CD14-positive monocyte (primary cell): ENCODE measurements at places on chromosomes 4 and X.

DNA sequence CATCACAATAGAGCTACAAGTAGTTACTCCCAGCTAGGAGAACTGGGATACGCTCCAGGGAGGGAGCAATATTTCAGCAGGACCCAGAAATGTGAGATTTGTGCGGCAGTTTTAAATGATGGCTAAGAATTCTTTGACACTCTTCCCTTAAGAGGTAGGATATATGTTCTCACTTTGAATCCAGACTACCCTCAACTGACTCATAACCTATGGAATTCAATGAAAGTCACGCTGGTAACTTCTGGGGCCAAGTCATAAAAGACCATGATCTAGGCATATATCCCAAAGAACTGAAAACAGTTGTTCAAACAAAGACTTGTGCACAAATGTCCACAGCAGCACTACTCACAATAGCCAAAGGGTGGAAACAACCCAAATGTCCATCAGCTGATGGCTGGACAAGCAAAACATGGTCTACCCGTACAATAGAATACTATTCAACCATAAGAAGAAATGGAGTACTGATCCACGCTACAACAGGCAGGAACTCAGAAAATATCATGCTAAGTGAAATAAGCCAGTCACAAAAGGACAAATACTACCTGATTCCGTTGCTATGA lies 10.5 kb downstream of the CD99L2 start:
- no peak for DNase-seq

GRCh38 chr4:169098969-169099690 lies 89.1 kb upstream of the CBR4 start:
- peak; percentile 9 for DNase-seq

- no peak for DNase-seq
These were observed 25.4 kb upstream of the NMU start for GRCh38 chr4:55661398-55662056.

GRCh38 chr4:82785611-82786400 lies 12.8 kb downstream of the SCD5 start:
- DNase-seq: peak; percentile 17

- no peak for DNase-seq
These were observed 68.1 kb downstream of the FAM53A start for GRCh38 chr4:1615786-1616556.

- DNase-seq: no peak
These were observed 398.2 kb downstream of the MID1IP1 start for GRCh38 chrX:39199429-39199828.

DNA sequence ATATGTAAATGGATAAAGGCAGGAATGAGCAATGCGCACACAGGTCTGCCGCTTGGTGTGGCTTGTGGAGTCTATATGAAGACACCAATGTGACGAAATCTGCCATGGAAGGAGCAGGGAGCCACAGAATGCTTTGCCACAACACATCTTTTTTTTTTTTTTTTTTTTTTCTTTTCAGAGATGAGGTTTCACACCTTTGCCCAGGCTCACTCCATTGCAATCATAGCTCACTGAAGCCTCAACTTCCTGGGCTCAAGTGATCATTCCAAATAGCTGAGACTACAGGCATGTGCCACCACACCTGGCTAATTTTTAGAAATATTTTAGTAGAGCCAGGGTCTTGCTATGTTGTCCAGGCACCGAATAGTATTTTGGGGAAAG lies 17.4 kb upstream of the SLC34A2 start:
- no peak for DNase-seq

DNA sequence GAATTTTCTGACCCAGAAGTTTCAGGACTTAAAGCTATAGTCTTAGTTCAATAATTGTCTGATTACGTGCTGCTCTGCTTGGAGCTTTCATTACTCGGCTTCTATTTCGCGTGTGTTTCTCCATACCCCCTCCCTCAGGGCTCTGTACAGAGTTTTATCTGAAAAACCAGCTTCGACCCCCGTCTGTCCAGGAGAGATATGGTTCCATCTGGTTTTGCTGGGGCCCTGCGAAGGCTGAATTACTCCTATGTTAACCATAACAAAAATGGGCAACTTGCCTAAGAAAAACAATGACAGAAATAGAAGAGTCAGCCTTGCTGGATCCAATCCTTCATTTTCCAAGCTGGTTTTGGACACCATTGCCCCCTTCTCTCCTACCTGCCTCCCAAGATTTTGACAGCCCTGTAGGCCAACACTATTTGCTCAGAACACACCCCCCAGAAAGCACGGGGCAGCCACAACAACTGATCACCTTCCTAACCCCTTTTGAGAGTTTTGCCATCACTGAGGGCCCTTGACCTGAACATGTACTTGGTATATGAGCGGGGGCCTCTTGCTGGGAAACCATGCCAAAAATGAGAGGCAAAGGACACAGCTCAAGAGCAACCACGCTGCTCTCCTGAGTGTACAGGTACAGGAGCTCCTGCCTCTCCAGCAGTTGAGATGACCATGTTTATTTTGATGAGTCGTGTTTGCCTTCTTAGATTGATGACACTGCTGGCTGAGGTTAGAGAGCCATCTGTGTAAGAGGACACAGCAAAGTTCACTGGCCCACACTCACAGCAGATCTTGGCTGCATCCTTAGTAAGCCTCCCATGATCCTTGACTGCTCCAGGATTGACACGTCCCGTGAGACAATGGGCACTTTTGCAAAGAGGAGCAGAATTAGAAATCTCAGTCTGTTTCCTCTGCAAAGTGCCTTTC lies 36.2 kb upstream of the ATP6AP2 start:
- DNase-seq: no peak
